DMS53 (cell line): ENCODE measurements at places on chromosomes 2 and 18.

DNA sequence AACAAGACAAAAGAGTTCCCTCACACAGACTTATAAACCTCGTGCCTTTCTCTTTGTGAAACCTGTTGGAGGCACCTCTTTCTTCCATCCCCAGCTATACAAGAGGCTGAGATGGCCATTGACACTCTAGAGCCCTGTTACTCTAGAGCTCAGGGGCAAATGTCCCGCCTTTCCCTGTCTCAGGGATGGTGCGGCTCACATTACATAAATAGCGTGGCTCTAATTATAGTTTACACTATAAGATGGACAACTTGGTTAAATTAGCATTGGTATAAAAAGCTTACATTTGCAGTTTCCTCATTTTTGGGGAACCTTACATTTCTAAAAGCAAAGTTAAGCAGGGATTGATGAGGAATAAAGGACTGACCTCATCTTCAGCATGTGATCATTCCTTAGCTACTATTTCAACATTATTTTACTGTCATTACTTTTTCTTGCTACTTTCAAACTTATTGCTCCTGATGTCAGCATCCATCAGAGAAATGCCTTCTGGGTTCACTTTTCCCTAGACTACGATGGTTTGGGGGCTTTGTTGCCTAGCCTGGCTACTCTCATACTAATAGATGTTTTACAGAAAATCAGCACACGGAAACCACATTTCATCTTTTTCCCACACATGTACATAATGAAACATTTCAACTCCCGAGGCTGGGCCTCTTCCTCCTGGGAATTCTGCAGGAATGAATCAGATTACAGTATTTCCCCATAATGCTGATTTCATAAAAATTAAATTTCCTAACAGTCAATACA, 40.4 kb downstream of the FTCDNL1 start:
- no peak for DNase-seq

- DNase-seq = no peak
These were observed 50.4 kb downstream of the TNS1 start for GRCh38 chr2:217952409-217952808.

GRCh38 chr2:232406556-232407310, at the start of gene ALPG:
Gene ALPG, plus strand, starts transcription at chr2:232406844. Its CDS starts 51 bp downstream, at chr2:232406895.
- no peak for DNase-seq

GRCh38 chr2:177015356-177015923, 197.2 kb upstream of the HNRNPA3 start:
- no peak for DNase-seq

DNA sequence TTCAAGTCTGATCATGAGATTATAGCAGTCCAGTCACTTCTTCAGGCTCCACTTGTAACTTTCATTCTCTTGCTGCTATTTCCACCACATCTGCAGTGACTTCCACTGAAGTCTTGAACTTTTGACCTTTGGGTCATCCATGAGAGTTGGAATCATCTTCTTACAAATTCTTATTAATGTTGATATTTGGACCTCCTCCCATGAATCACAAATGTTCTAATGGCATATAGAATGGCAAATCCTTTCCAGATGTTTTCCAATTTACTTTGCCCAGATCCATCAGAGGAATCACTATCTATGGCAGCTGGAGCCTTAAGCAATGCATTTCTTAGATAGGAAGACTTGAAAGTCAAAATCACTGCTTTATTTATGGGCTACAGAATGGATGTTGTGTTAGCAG, 159.4 kb downstream of the LTBP1 start:
- DNase-seq = no peak

GRCh38 chr2:22487036-22487435, 897.9 kb upstream of the KLHL29 start:
- no peak for DNase-seq

DNA sequence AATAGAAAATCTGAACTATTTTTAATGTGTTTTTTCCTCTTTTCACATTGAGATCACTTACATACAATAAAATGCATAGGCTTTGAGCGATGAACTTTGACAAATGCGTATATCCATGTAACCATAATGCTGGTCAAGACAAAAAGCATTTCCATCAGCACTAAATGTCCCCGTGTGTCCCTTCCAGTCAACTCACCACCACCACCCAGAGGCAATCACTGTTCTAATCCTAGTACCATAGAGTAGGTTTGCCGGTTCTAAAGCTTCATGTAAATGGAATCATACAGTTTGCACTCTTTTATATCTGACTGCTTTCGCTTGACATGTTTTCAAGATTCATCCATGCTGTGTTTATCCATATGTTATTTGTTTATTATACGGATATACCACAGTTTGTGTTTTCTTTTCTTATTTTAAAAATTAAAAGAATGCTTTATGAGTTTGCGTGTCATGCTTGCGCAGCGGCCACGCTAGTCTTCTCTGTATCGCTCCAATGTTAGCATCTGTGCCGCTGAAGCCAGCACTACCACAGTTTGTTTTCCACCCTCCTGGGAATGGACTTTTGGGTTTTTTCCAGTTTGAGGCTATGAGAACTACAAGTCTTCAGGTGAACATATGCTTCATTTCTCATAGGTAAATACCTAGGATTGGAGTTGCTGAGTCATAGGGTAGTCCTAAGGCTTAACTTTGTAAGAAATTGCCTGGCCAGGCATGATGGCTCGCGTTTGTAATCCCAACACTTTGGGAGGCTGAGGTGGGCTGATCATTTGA, 197.5 kb upstream of the CHAC2 start:
- DNase-seq = peak; percentile 56

- no peak for DNase-seq
These were observed 1.8 kb downstream of the DSC3 start for GRCh38 chr18:31040686-31041270.

- DNase-seq = peak; percentile 93
These were observed 98.7 kb downstream of the TFCP2L1 start for GRCh38 chr2:121186261-121186660.

DNA sequence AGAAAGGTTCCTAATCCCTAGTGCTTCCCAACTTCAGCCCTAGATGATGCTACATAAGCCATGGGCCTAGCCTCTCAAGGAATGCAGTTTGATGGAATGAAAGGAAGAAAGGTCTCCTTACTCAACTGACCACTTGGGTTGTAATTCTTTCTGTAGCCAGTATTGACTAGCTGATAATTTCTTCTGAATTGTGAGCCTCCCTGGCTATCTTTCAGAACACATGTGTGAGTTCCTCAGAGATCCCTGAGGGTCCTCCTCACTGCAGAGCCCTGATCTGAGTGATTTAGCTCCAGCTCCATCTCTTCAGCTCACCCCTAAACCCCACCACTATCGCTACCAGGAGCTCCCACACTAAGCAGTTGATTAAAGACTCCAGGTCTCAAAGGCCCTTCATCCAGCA, 31.5 kb downstream of the CFAP210 start:
- DNase-seq = no peak

- DNase-seq = no peak
These were observed 230.1 kb downstream of the RNF152 start for GRCh38 chr18:61662726-61663125.

GRCh38 chr2:239343946-239344856, 56.6 kb downstream of the HDAC4 start:
- DNase-seq = no peak

GRCh38 chr2:3942841-3943240, 239.5 kb downstream of the DCDC2C start:
- DNase-seq = no peak

GRCh38 chr18:52869942-52870907, 530.2 kb downstream of the DCC start:
- DNase-seq = peak; percentile 58

DNA sequence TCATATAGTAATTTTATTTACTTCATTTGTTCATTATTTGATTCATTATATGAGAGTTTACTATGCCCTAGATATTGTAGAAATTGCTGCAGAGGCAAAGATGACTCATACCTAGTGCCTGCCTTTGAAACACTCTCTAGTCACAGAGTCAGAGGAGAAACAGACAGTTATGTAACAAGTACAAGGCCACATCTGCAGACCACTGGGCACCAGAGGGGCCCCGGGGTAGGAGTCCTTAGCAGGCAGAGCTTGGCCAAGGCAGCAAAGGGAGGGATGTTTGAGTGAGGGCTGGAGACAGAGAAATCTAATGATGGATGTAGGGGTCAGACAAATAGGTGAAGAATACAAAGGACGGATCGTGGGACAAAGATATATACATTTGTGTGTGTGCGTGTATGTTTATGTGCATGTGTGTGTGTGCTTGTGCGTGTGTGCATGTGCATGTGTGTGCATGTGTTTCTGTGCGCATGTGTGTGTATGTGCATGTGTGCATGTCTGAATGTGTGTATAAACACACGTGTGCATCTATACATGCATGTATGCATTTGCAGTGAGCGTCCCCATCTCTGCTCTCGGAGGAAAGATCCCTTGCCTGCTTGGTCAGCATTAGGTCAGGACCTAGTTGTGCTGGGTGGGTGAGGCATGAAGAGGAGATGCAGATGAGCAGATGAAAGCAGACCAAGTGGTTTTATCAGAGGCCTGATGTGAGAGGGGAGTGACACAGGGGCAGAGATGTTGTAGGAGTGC, 170.6 kb upstream of the MYT1L start:
- DNase-seq = no peak

GRCh38 chr2:12554224-12555011, 162.3 kb upstream of the TRIB2 start:
- DNase-seq = no peak

GRCh38 chr18:5175378-5175777, 21.7 kb downstream of the AKAIN1 start:
- DNase-seq = no peak

GRCh38 chr2:200300065-200300464, 6.4 kb upstream of the SPATS2L start:
- no peak for DNase-seq

DNA sequence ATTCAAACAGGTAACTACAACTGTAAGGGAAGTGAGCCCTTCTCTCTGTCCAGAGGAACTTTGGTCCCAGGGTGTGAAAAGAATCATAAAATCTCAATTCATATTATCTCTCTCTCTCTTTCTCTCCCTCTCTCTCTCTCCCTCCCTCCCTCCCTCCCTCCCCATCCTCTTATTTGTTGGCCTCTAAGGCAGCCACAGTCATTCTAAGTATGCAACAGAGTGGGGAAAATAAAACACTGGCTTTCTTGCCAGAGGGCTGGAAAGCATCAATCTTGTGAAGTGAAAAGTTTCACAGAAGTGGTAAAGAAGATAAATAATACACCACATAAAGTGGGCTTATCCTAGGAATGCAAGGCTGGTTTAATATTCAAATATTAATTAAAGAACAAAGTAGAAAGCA, 95.6 kb upstream of the KCNH7 start:
- no peak for DNase-seq

DNA sequence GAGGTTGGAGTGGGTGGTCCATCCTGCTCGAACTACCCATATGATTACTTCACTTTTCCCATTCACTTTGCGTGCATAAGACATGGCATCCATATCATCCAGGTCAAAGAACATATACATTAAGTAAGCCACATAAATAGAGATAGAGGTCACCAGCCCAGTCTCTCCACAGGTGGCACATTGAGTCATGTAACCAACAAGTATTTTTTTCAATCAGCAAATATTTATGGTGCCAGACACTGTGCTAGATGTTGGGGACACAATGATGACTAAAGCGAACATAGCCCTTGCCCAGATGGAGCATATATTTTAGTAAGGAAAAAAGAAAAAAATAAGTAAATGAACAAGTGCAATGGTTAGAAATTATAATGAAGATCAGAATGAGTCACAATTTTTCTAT, 83.6 kb upstream of the LCLAT1 start:
- DNase-seq = no peak

DNA sequence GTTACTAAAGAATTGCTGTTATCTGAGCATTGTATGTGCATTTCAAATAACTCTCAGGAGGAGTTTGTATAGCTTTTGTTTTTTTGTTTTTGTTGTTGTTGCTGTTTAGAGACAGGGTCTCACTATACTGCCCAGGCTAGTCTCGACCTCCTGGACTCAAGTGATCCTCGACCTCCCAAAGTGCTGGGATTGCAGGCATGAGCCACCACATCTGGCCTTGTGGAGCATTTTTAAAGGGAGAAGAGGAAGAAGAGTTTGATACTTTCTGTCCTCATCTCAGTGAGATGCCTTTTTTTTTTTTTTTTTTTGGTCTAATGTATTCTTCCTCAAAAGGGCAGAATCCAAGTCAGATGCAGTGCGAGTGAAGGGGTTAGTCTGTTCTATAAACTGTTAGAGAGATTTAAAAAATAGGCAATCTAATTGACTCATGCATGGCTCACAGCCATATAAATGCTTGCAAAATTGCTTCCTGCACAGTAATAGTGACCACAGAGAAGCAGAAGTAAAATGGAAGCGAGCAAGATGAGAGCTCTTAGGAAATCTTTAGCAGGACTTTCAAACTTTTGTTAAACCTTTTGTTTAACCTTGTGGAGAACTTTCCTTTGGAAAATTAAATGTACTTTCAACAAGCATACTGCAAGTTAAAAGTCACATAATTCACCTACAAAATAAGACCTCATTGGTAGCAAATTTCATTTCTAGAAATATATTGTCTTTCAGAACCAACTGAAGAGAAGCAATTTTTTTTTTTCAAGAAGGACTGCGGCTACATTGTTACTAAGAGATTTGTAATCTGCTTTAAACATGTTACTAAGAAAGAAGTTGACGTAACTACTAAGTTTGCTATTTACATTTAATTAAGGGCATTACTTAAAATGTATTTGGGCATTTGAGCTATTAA, 52.3 kb upstream of the ROCK1 start:
- DNase-seq = no peak

- no peak for DNase-seq
These were observed 159.7 kb upstream of the ZNF236 start for GRCh38 chr18:76662626-76663025.

GRCh38 chr2:217951521-217952247, 51.1 kb downstream of the TNS1 start:
- no peak for DNase-seq

GRCh38 chr18:25350489-25351251, 1.3 kb downstream of the ZNF521 start:
- peak; percentile 61 for DNase-seq

- DNase-seq = no peak
These were observed 36.2 kb downstream of the SPTBN1 start for GRCh38 chr2:54492335-54492734.

GRCh38 chr2:218988164-218988563, 3.2 kb upstream of the FEV start:
- DNase-seq = no peak

DNA sequence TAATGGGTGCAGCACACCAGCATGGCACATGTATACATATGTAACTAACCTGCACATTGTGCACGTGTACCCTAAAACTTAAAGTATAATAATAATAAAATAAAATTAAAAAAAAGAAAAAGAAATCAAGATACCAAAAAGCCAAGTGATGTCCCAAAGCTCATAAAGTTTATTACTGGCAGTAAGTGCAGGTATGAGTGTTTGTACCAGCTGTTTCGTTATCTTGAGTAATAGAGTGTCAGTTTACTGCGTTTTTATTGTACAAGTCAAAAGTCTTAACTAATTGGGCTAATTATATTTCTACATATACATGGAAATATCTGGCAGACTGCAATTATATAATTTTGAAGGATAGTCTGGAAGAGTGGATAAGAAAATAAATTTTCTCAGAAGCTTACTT, 41.8 kb downstream of the MFSD6 start:
- DNase-seq = no peak

- DNase-seq = no peak
These were observed 266.7 kb downstream of the SH3BP4 start for GRCh38 chr2:235218486-235218907.
